ENCODE measurements at places on chromosomes 3 and 15.

DNA sequence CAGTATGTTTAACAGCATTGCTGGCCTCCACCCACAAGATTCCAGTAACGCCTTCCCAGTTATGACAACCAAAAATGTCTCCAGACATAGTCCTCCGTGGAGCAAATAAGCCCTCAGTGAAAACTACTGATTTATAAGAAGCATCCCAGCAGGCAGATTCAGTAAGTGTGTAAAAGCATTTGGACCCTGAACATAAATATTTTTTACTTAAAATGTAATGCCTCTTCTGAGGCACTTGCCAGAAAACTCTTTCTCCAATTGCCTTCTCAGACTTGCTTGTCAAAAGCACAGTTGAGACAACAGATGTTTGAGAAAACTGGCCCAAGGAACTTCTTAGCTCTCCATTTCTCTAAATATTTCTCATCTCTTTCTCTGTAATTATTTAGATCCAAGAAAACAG is 31.8 kb upstream of the DCLK3 start:
- DNase-seq = no peak

DNA sequence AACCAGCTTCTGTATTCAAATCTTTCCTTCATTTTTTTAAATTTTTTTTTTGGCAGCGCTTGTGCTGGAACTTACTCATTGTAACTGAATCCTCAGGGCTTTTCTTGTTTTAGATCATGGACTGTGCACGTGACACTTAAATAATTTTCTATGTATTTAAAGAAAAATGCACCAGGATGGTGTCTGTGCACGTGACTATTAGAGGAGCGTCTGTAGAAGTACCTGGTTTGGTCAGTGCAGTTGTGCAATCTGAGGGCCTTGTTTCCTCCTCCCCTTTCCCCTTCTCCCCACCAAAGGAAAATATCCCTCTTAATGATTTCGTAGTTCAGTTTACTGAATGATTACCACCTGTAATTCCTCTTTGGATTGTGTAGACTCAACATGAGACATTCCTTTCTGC is 31.3 kb downstream of the EDEM1 start:
- DNase-seq = no peak

DNA sequence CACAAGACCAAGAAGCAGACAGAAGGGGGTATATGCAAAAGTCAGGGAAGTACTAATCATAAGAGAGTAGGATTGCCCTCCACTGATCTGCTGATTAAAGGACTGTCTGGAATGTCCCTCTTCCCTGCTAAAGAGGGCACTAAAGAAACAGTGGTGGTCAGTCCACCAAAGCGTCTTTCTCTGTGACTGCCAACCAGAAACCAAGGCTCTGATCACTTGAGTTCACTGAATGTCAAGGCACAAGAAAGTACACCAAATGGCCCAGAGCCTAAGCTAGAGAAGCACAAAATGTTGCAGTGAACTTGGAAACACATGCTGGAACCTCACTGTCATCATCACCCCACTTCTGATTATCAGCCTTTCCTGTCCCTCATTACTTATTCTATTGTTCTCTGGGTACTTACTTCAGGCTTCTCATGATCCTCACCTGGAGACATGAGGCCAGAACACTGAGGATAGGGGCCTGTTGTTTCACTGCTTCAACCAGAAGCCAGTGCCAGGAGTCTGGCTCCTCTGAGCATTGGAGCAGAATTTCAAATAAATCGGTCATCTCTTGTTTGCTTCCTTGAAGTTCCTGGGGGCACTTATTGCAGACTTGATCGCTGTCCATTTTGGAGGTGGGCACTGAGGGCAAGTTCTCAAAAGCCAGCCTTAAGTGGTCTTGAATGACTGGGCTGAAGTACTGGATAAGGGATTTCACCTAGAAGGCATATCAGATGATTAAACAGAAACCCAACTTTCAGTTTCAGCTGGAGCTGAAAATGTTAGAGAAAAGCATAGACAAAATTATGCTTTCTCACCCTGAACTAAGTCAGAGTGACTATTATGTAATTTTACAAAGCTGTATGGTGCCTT is 58.9 kb downstream of the EIF3J start:
- no peak for DNase-seq

DNA sequence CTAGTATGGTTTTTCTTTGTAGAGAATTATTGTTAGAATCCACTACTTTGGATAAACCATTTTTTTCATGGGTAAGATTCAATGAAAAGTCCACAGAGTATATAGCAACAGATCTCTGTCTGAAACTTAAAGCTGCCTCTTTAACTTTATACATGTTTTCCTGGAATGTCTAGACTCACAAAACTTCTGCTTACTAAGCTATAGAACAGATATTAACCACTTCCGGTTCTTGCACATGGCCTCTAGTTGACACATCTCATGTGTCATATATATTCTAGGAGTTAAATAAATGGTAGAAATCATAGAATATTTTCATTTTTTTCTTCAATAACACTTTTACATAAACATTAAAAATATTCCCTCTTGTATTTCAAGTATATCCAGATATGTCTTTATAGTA is 1693.9 kb downstream of the SI start:
- DNase-seq = no peak

DNA sequence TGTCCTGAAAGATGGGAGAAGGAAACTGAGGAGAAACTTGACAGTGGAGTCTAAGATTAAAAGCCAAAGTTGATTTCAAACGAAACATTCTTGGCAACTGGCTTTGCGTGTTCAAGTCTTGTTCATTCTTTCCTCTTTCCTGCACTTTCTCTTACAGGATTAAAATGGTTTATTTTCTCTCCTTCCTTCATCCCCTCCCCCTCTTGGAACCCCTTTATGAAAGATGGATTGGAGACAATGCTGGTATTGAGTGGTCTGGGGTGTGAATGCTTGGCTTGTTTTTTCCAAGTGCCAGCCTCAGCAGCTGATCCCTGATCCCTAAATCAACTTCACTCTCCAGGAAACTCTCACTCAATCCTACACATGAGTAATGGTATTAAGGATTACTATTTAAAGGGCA is 703 bp upstream of the LSAMP start:
- no peak for DNase-seq

All from head of caudate nucleus (tissue), 42 donors.